ENCODE measurements at places on chromosomes 2 and 18.

DNA sequence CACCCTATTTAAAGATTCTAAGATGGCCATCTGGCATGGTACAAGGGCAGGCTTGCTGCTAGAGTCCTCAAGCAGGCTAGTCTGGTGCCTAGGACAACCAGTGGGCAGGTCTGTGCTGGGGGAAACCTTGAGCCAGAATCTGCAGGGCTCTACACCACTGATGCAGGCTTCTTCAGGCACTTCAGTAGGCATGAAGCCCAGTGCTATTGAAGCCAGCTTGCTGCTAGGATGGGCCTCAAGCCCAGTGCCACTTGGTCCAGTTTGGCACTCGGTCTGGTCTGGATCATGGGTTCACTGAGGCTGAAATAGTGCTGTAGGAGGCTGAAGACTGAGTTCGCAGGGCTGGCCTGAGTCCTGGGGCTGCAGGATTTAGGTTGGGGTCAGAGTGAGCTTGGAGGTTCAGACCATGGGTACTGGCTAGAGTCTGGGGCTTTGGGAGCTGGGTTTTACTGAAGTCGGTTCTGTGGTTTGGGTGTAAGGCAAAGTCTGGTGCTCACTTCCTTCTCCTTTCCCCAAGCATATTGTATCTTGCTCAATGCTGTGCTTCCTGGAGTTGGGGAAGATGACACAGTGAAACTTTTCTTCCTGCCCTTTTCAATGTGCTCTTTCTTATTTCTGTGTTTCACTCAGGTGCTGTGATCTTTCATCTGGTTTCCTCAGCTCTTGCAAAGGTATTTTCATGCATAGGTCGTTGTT is 41.2 kb downstream of the SP100 start:
- DNase-seq = peak; percentile 26

- DNase-seq = no peak
These were observed 24.1 kb upstream of the TMEM214 start for GRCh38 chr2:27008678-27009077.

GRCh38 chr2:72983500-72984161 is 66.3 kb downstream of the EMX1 start:
- DNase-seq = no peak

- no peak for DNase-seq
These were observed 36.7 kb upstream of the NEB start for GRCh38 chr2:151770995-151771394.

DNA sequence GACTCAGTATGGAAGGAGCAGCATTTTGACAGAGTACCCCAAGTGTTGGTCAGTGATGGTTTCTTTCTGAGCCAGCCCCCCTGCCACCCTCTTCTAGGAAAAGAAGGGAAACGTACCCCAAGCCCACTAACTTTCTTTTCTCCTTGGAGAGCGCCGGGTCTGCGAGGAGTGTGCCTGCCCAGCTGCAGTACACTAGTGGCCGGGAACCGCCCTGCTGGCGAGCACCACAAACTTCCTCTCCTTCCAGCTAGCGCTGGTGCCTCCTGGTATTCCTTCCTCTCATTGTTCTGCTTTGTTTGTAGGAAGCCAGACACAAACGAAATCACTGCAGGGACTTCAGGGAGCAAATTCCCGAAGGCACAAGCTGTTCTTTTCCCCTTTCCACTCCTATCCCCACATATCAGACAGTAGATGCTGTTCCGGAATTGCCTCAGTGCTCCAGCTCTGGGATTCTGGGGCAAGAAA is 1.8 kb downstream of the CCDC85A start:
- no peak for DNase-seq

- DNase-seq = no peak
These were observed 27.9 kb downstream of the IWS1 start for GRCh38 chr2:127498386-127498785.

DNA sequence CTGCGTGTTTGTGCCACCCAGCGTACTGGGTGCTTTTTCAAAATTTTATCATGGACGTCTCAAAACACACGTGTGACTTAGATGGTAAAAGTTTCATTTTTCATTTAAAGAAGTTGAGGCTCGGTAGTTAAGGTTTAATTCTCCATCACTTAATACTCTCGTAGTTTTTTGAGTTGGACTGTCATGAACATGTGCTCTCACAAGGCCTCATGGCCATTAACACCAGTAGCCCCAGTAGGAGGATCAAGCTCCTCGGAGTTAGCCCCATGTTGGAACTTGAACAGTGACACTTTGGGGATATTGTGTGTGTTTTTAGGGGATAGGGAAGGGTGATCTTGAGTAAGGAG is 15.3 kb downstream of the NMUR1 start:
- DNase-seq = no peak

DNA sequence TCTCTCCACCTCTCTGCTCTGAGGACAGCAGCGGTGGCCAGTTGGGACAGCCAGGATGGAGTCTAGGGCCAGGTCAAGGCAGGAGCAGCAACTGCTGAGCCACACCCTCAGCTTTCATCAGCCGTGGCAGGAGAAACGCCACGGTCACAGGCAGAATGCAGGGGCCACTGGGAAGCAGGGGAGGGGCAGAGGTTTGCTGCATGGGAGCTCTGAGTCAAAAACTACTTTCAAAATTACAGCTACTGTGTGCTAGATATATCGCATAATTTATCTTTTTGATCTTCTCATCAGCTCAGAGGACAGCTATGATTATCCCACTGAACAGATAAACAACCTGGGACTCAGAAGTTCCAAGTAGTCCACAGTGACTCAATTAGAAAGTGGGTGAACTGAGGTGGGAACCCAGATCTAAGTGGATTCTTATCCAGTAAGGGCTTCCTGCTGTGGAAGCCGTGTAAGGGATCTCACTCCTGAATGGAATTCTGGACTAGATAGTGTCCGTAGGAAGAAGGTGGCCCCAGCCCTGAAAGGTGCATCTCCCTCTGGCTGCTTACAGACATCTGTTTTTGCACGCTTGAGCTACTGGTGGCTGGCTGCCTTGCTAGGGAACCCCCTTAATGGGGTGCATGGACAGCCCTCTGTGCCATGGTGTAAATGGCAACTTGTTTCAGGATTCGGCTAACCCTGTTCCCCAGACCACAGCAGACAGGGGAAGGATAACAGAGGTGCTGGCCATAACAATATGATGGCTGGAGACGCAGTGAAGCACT is 194.6 kb upstream of the SMAD2 start:
- no peak for DNase-seq

GRCh38 chr2:28568533-28568932 is 72.7 kb downstream of the PLB1 start:
- no peak for DNase-seq

- DNase-seq = no peak
These were observed 82.4 kb upstream of the KLHL29 start for GRCh38 chr2:23302591-23302990.

GRCh38 chr18:21105936-21106335 is 5.7 kb downstream of the ROCK1 start:
- no peak for DNase-seq

DNA sequence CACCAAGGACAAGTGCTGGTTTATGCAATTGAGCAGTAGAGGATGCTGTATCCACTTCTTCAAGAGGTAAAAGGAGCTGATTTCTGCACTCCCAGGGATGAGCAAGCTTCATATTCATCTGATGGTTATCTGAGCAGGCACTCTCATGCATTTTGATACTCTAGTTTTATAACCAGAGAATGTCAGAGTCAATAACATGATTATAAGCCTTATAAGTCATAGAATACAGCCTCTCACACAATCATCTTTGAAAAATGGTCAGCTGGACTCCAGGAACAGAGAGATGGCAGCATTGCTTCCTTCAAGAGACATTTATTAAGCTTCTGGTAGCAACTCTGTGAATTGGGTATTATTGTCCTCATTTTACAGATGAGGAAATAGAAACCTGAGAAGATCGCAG is 167.1 kb downstream of the SLC8A1 start:
- DNase-seq = no peak

DNA sequence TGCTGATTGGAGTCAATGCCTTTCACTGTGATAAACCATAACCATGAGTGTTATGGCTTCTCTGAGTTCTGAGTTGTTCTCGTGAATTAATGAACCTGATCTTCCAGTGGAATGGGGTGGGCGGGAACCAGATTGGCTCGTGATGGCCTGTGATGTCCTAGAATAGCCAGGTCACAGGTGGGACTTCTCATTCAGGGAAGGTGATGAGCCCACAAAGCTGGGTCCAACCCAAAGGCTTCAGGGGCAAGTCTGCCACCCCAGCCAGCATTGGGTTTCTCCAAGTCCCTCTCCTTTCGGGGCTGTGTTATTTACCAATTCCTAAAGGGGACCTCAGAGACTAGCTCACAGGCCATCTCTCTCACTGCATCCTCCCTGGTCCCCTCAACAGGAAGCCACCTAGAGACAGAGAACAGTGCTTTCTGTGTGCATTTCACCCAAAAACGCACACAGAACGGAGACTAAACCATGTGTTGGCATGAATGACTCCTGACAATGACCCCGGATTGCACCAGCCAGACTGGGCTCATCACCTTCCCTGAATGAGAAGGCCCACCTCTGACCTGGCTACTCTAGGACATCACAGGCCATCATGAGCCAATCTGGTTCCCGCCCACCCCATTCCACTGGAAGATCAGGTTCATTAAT is 85.5 kb downstream of the MALT1 start:
- DNase-seq = no peak

DNA sequence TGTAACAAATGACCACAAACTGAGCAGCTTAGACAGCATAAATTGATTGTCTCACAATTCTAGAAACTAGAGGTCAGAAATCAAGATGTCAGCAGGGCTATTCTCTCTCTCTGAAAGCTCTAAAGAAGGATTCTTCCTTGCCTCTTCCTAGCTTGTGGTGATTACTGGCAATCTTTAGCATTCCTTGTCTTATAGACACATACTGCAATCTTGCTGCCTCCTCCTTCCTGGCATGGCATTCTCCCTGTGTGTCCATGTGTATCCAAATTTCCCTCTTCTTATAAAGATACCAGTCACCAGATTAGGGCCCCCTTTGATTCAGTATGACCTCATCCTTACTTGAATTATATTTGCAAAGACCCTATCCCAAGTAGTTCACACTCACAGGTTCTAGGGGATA is 2.3 kb downstream of the ASB3 start:
- no peak for DNase-seq

DNA sequence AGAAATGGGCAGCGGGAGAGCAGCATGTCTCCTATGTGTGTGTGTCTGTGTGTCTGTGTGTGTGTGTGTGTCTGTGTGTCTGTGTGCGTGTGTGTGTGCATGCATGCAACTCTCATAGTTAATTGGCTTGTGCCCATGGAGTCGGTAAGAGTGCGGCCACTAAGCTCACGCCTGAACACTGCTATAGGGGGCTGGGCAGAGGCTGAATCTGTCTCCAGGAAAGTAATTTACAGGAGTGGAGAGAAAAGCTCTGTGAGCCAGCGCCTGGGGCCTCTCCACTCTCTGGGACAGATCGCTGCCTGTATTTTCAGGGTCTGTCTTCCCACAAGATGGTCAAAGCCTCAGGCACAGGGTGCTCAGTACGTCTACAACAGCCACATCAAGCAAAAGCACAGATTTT is 553.4 kb downstream of the TNS1 start:
- no peak for DNase-seq

GRCh38 chr2:206079699-206080465 is 6.1 kb downstream of the INO80D start:
- no peak for DNase-seq

DNA sequence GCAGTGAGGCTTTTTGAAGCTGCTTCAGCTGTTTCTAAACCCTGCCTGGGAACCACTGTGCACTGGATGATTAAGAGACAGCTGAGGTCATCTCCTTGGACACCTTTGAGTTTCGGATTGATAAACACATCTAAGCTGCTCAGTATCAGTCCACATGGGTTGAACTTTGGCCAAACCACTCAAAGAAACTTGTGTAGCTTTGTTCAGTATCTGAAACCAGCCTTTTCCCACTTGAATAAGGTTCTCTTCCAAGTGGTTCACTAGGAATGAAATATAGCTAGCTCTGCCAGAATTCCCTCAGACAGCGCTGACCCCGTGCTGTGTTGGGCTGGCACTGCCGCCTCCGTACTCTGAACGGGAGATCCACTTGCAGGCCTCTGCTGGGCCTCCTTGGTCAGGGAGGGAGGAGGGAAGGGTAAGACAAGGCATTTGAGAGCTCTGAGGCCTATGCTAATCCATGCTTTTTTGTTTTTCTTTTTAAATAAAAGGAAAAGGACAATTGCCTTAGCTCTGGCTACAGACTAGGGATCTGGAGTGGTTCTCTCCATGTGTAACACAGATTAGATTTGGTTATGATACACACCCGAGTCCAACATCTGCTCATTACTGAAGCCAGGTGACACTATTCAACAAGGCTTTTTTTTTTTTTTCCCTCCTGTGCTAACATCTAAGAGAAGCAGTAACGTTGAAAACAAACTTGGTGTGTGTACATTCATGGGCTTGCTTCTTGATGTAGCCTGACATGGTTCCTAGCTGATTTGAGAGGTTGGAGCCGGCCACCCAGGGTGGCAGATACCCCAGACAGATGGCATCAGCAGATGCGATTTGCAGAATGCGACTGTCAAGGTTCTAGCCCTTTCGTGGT is 67.7 kb downstream of the NCK2 start:
- DNase-seq = no peak

DNA sequence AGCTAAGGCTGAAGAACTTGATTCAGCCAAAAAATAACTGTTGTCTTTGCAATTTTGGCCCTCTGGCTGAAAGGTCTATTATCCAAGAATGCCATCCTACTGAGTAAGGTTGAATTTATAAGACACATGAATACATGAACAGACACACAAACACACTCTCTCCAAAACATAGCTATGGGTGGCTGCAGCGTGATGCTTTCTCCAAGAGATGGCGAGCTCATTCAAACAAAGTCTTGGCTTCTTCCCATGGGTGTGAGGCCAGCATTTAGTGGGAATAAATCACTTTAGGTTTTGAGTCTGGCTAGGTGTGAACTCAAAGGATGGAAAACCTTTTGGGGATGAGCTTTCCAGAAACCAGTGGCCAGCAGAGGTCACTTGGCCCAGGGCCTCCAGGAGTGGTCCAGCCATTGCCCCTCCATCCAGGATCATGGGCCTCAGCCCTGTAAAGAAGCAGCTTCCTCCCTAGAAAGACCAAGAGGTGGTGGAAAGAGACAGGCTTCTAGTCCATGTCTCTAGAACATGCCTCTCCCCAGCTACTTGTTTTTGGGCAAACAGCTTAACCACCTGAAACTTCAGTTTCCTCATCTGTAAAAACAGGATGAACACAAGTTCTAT is 11.0 kb upstream of the OSR1 start:
- DNase-seq = no peak

GRCh38 chr2:85511008-85511811 is 27.8 kb upstream of the MAT2A start:
- no peak for DNase-seq

DNA sequence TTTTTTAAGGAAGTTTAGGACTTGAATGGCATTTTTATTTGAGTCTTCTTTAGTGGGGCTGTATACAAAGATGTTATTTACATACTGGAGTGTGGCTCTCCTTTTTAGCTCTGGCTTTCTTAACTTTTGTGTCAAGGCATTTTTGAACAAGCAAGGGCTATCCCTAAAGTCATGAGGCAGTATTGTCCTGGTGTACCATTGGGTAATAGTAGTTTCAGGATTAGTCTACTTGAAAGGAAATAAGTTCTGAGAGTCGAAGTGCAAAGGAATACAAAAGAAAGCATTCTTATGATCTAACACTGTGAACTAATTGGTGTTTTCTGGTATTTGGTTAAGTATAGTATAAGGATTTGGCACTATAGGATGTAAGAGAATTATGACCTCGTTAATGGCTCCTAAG is 1.9 kb upstream of the CYP27A1 start:
- DNase-seq = no peak

Data from T-helper 1 cell (primary cell).